A549 treated with RU486 at 1 μM for 4 hours (cell line): ENCODE measurements at places on chromosomes 3 and 15. TPM values are rescaled to one million over a fixed set of nuclear protein-coding genes. Genes with fewer than 3 reads are reported as not detected.

The FOXP1 gene
- total RNA-seq: 7.3 to 12.0 TPM (median 9.5 TPM) in 5 replicates

The HDDC3 gene
- 26.7 to 34.4 TPM (median 32.2 TPM) in 5 replicates for total RNA-seq

The STRA6 gene
- 41.7 to 72.7 TPM (median 62.4 TPM) in 5 replicates for total RNA-seq

The FRMD5 gene
- 3.8 to 5.1 TPM (median 4.4 TPM) in 5 replicates for total RNA-seq

The GPR62 gene
- not detected in 5 replicates for total RNA-seq

The PAK2 gene
- 28.5 to 54.8 TPM (median 41.3 TPM) in 5 replicates for total RNA-seq

The EIF4E3 gene
- total RNA-seq: 1.6 to 3.8 TPM (median 3.7 TPM) in 5 replicates
